ENCODE measurements at places on chromosomes 16 and 17. TPM values are rescaled to one million over a fixed set of nuclear protein-coding genes. Genes with fewer than 3 reads are reported as not detected.

RUNDC1 gene
- total RNA-seq, result 8.1 TPM

PRSS21 gene
- total RNA-seq, result not detected

CLEC3A gene
- not detected for total RNA-seq

SLC5A11 gene
- total RNA-seq, result under 0.01 TPM

ITGAD gene
- total RNA-seq, result not detected

CCL22 gene
- total RNA-seq, result not detected

HOXB13 gene
- total RNA-seq, result not detected

SDK2 gene
- under 0.01 TPM for total RNA-seq

GRCh38 chr17:41655611-41656111, 31.3 kb upstream of the KRT17 start:
- DNase-seq, result no peak
- no peaks in the 10 kb centered on the region for H3K36me3 ChIP-seq
- peaks cover 3% of the 10 kb centered on the region for H3K27me3 ChIP-seq
- no peak overlapping the region for H3K27ac ChIP-seq
- no peaks in the 10 kb centered on the region for H3K4me1 ChIP-seq

GRCh38 chr16:58450590-58450989, 49.4 kb upstream of the NDRG4 start:
- peaks cover 18% of the 10 kb centered on the region for H3K27me3 ChIP-seq
- H3K4me3 ChIP-seq, result no peak overlapping the region
- H3K27ac ChIP-seq, result no peak overlapping the region
- H3K4me1 ChIP-seq, result no peaks in the 10 kb centered on the region

GRCh38 chr17:74864866-74865395, 5.2 kb upstream of the GRIN2C start:
- peaks cover 24% of the 10 kb centered on the region for H3K27me3 ChIP-seq
- peak; percentile 57 for DNase-seq
- H3K36me3 ChIP-seq, result peaks cover 9% of the 10 kb centered on the region
- no peaks in the 10 kb centered on the region for H3K4me1 ChIP-seq

DNA sequence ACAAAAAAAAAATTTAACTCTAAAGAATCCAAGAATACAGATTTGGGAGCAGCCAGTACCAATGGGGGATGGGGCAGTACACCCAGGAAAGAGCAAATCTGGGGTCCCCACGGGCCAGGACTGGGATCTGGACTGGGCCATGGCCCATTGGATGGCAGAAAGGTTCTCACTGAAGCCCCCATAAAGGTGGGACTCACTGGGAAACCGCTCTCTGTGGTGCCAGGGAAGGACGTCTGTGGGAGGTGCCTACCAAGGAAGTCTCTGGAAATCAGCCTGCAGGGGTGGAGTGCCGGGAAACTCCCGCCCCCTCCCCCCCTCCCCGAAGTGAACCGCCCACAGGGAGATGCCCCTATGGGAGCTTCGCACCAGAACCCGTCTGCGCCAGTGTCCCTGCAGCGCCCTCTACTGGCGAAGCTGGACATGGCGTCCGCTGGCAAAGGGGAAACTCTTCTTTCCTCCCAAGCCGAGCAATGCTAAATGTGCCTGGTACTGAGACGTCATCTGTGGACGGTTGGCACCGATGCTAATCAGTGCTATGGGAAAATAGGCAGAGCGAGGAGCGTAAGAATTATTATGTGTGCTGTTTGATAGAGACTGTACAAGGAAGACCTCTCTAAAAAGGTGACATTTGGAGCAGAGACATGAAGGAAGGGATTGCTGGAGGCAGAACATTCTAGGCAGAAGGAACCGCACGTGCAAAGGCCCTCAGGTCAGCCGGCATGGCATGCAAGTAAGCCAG, 671.1 kb downstream of the WWOX start:
- no peaks in the 10 kb centered on the region for H3K36me3 ChIP-seq
- H3K4me3 ChIP-seq, result no peak overlapping the region
- no peak for DNase-seq
- no peak overlapping the region for H3K27ac ChIP-seq
- no peaks in the 10 kb centered on the region for H3K27me3 ChIP-seq
- H3K4me1 ChIP-seq, result no peaks in the 10 kb centered on the region

DNA sequence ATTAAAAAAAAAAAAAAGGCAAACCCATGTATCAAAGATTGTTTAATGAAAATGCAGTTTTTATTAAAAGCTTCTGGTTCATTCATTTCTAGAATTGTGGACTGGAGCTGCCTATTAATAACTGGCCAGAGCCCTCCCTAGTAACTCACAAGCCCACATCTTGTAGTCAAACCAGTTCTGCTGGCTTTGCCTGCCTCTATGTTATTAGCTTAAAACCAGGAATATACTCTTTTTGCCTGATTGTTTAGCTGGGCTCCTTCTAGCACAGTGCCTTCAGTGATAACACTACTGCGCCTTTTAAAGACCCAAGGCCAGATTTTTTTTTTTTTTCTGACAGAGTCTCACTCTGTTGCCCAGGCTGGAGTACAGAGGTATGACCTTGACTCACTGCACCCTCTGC, 26.0 kb downstream of the TAC4 start:
- H3K36me3 ChIP-seq, result peaks cover 39% of the 10 kb centered on the region
- DNase-seq, result no peak
- no peak overlapping the region for H3K27ac ChIP-seq
- peaks cover 7% of the 10 kb centered on the region for H3K4me1 ChIP-seq

GRCh38 chr16:57150682-57151330, 35.0 kb downstream of the PSME3IP1 start:
- no peak overlapping the region for H3K27ac ChIP-seq
- peak; percentile 23 for DNase-seq
- H3K4me1 ChIP-seq, result peaks cover 6% of the 10 kb centered on the region
- no peak overlapping the region for H3K4me3 ChIP-seq
- peaks cover 32% of the 10 kb centered on the region for H3K36me3 ChIP-seq
- H3K27me3 ChIP-seq, result no peaks in the 10 kb centered on the region

DNA sequence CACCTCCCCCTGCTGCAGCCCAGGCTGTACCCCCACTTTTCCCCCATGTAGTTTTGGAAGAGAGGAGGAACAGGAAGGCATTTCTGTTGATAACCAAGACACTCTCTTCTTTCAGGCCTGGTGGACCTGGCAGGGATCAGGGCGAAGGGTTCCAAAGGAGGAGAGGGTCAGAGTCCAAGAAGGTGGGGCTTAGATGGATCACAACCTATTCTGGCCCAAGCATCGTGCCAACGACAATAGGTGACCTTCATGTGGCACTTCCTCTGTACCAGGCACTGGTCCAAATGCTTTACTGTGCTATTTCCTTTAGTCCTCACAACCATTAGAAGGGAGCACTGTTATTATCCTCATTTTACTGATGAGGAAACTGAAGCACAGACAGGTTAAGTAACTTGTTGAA, 84.3 kb downstream of the TMEM132E start:
- no peak for DNase-seq
- no peaks in the 10 kb centered on the region for H3K4me1 ChIP-seq
- H3K27me3 ChIP-seq, result no peaks in the 10 kb centered on the region
- no peak overlapping the region for H3K4me3 ChIP-seq
- H3K27ac ChIP-seq, result no peak overlapping the region

DNA sequence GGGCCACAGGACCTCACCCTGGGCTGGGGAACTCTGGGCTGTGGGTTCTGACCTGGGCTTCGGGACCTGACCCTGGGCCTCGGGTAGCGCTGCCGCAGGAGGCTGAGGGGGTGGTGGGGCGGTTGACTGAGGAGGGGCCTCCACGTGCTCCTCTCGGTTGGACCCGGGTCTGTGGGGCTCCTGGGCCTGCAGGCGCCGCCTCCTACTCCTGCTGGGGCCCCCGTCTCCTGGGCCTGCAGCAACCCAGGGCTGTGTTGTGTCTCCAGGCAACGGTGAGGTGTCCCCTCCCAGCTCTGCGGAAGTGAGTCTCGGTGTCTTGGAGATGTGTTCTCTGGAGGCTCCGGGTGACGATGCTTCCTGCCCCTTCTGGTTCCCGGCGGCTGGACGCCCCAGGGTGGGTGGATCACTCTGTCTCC, 41.5 kb upstream of the GNG13 start:
- H3K4me1 ChIP-seq, result no peaks in the 10 kb centered on the region
- H3K27ac ChIP-seq, result no peak overlapping the region
- DNase-seq, result peak; percentile 8

DNA sequence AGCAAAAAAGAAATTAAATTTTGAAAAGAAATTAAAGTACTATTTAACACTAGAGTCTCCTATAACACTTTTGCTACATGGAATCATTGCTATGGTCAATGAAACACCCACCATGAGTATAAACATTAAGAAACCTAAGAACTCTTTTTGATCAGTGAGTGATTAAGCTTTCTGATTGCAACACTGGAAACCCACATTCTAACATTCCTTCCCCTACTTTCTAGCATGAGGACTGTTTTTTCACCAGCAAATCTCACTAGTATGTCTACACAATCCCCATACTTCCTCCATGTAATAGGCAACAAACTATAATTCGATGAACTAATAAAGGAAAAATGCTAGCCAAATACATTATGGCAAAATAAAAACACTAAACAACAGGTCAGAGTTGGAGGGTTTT, 54.7 kb downstream of the SKAP1 start:
- H3K4me3 ChIP-seq, result no peak overlapping the region
- peaks cover 51% of the 10 kb centered on the region for H3K27me3 ChIP-seq
- no peaks in the 10 kb centered on the region for H3K4me1 ChIP-seq

GRCh38 chr17:39090400-39090799, 61.0 kb downstream of the PLXDC1 start:
- DNase-seq, result no peak
- H3K27me3 ChIP-seq, result peaks cover 37% of the 10 kb centered on the region
- H3K4me1 ChIP-seq, result peaks cover 3% of the 10 kb centered on the region
- H3K27ac ChIP-seq, result no peak overlapping the region

GRCh38 chr16:15778999-15779614, 77.7 kb downstream of the MYH11 start:
- no peak for DNase-seq
- no peak overlapping the region for H3K4me3 ChIP-seq
- no peak overlapping the region for H3K27ac ChIP-seq
- H3K27me3 ChIP-seq, result peaks cover 10% of the 10 kb centered on the region

DNA sequence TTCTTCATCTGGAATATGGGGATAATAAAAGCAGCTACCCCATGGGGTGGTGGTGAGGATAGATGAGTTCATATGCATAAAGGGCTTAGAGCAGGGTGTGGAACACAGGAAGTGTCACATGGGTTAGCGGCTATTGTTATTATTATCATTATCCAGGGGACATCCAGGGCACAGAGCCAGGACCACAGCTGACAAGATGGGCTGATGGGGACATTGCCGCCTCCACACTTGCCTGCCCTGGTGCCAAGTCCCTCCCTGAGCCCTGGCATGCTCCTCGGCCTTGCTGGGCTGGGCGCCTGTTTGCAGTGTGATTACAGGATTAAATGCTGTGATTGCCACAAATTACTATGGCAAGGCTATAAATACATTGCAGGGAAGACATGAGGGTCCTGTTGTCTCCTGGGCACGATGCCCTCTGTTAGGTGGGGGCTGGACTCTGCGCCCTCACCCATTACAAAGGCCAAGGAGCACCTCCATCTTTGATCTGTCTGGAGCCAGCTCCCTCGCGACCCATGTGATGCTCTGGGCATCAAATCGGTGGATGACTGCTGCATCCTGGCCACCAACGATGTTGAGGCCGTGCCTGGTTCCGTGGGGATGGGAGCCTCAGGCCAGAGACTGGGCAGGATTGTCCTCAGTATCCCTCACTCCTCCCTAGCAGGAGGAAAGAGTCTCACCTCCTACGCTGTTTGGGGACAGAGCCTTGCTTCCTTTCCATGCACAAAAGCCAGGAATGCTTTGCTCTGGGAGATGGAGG, 43.2 kb downstream of the PIMREG start:
- DNase-seq, result no peak
- peaks cover 5% of the 10 kb centered on the region for H3K4me1 ChIP-seq
- H3K4me3 ChIP-seq, result no peak overlapping the region
- H3K27ac ChIP-seq, result no peak overlapping the region

DNA sequence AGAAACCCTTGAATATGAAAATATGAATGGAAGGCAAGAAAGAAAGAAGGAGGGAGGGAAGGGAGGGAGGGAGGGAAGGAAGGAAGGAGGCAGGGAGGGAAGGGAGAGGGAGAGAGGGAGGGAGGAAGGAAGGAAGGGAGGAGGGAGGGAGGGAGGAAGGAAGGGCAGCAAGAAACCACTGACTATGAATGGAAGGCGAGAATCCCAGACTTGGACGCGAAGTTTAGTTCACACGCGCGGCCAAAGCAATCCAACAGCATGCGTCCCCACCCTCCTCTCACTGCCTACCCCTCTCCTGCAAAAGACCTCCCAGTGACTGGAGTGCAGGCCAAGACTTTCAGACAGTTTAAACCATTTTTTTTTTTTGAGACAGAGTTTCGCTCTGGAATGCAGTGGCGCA, 7.9 kb upstream of the SMARCD2 start:
- no peak for DNase-seq
- H3K4me3 ChIP-seq, result no peak overlapping the region
- no peaks in the 10 kb centered on the region for H3K4me1 ChIP-seq
- no peaks in the 10 kb centered on the region for H3K36me3 ChIP-seq

- no peak overlapping the region for H3K27ac ChIP-seq
- H3K27me3 ChIP-seq, result no peaks in the 10 kb centered on the region
- H3K4me3 ChIP-seq, result no peak overlapping the region
- DNase-seq, result no peak
- peaks cover 37% of the 10 kb centered on the region for H3K36me3 ChIP-seq
These were observed 5.7 kb downstream of the CFAP119 start for GRCh38 chr16:30755955-30756780.

GRCh38 chr16:13919330-13919682, 648 bp upstream of the ERCC4 start:
- H3K4me1 ChIP-seq, result peaks cover 7% of the 10 kb centered on the region
- H3K27me3 ChIP-seq, result peaks cover 9% of the 10 kb centered on the region
- H3K27ac ChIP-seq, result no peak overlapping the region
- H3K36me3 ChIP-seq, result peaks cover 2% of the 10 kb centered on the region
- DNase-seq, result peak; percentile 45

- no peaks in the 10 kb centered on the region for H3K4me1 ChIP-seq
- H3K27ac ChIP-seq, result no peak overlapping the region
- H3K4me3 ChIP-seq, result no peak overlapping the region
These were observed 156.4 kb upstream of the CCL2 start for GRCh38 chr17:34098699-34099098.

GRCh38 chr17:3503285-3503684, 27.5 kb downstream of the ASPA start:
- H3K36me3 ChIP-seq, result no peaks in the 10 kb centered on the region
- H3K27ac ChIP-seq, result no peak overlapping the region
- no peaks in the 10 kb centered on the region for H3K4me1 ChIP-seq
- no peak overlapping the region for H3K4me3 ChIP-seq

DNA sequence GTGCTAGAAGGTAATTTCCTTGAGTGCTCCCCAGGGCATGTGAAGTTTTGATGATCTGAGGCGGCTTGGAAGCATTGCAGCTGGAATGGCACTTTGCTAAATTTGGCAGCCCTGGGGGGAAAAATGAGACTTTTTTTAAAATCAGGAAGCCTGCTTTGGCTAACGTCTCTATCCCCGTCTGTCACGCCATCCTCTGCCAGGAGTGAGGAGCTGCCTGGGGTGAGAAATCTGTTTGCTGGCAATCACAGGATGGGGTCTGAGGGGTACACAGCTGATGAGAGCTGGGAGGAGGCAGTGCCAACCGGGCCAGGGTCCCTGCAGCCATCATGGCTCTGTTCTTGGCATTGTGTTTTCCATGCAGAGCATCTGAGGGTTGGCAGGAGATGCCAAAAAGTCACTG, 2.0 kb downstream of the ABCC12 start:
- no peak overlapping the region for H3K4me3 ChIP-seq
- no peaks in the 10 kb centered on the region for H3K27me3 ChIP-seq
- no peaks in the 10 kb centered on the region for H3K36me3 ChIP-seq
- H3K27ac ChIP-seq, result no peak overlapping the region
- DNase-seq, result no peak
- peaks cover 2% of the 10 kb centered on the region for H3K4me1 ChIP-seq

GRCh38 chr16:67112591-67113399, 3.1 kb downstream of the PHAF1 start:
- H3K27me3 ChIP-seq, result no peaks in the 10 kb centered on the region
- no peaks in the 10 kb centered on the region for H3K36me3 ChIP-seq
- DNase-seq, result no peak
- peaks cover 19% of the 10 kb centered on the region for H3K4me1 ChIP-seq
- no peak overlapping the region for H3K27ac ChIP-seq
- no peak overlapping the region for H3K4me3 ChIP-seq

GRCh38 chr17:3771140-3771539, 29.8 kb downstream of the ITGAE start:
- H3K4me3 ChIP-seq, result no peak overlapping the region
- H3K36me3 ChIP-seq, result no peaks in the 10 kb centered on the region
